ENCODE measurements at places on chromosomes 4 and X.

DNA sequence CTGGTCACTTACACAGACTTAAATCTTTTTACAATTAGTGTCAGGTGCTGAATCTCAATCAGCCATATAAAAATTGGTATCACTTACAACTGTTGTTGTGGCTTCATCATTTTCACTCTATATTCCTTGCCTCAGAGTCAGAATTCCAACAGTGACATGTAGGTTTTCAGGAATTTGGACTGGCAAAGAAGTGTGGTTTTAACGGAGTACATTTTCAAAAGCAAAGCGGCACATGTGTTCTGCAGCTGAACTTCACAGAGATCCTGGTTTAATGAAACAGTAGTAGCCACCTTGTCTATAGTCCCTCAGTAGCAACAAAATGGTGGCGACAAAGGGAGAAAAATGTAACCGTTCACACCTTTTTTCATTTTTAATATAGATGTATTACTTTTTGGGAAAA, 486.6 kb downstream of the FAT4 start:
- DNase-seq, result no peak
- no peaks in the 10 kb centered on the region for H3K36me3 ChIP-seq
- H3K27me3 ChIP-seq, result no peaks in the 10 kb centered on the region
- no peak overlapping the region for H3K4me3 ChIP-seq

- no peaks in the 10 kb centered on the region for H3K36me3 ChIP-seq
- DNase-seq, result no peak
- H3K27ac ChIP-seq, result no peak overlapping the region
- H3K4me3 ChIP-seq, result no peak overlapping the region
Observed at GRCh38 chr4:167023364-167023925, 210.8 kb downstream of the SPOCK3 start.

DNA sequence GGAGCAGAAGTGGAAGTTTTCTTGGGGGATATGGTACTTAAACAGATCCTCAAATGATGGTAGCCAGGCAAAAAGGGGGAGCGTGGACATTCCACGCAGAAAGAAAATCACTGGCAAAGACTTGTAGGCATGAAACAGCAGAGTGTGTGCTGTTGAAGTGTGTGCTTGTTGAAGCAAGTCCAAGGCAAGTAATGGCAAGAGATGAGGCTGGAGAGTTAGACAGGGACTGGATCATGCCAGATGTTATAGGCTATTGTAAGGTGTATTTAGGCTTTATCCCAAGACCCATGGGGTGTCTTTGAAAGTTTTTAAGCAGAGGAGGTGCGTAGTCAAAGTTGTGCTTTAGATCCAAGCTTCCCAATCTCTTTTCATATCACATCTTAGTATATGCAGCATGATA, 124.5 kb downstream of the MBNL3 start:
- H3K4me1 ChIP-seq, result no peaks in the 10 kb centered on the region
- no peaks in the 10 kb centered on the region for H3K36me3 ChIP-seq
- H3K27ac ChIP-seq, result no peak overlapping the region
- peaks cover 1% of the 10 kb centered on the region for H3K27me3 ChIP-seq
- no peak for DNase-seq

DNA sequence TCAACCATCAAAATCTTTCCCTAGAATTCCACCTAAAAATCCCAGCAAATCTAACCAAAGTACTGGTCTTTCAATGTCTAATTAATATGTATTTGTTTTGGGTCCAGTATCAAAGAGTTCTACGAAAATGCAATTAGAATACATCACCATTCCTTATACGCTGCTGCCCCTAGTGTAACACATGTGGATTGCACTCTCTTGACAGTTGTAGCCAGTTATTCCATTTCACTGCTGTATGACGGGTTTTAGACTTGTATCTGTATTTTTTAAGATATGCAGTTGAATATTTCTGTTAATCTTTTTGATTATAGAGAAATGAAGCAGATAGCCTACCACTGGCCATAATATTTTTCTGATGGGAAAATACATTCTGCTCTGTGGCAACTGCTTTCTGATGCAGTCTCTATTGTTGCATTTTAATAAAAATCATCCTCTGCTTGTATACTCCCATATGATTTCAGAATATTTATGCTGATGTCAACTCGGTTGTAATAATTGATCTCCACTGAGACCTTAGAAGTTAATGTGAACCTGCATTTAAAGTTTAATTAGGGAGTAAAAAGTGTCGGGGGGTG, 17.1 kb upstream of the PAGE2B start:
- no peaks in the 10 kb centered on the region for H3K36me3 ChIP-seq
- H3K27me3 ChIP-seq, result peaks cover 20% of the 10 kb centered on the region
- H3K27ac ChIP-seq, result no peak overlapping the region
- peaks cover 8% of the 10 kb centered on the region for H3K4me1 ChIP-seq

GRCh38 chrX:43573441-43574015, 82.6 kb upstream of the MAOA start:
- H3K4me3 ChIP-seq, result no peak overlapping the region
- H3K27me3 ChIP-seq, result peaks cover 15% of the 10 kb centered on the region
- H3K36me3 ChIP-seq, result no peaks in the 10 kb centered on the region

DNA sequence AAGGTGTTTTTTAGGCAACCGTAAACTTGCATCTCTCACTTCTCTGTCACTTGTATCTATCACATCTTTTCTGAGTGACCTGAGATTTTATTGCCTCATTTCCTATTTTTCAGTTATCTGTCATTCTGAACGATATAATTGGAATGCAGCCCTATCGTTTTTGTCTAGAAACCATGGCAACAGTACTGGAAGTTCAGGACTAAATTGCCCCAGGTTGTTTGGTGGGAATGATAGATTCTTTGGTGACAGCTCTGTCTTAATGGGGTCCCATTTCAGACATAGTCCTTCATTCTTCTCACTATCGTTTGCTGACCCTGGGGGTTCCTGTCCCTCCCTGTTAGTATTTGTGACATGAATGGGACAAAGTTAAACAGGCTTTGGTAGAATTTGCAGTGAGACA, 267.7 kb upstream of the GALNT7 start:
- H3K27ac ChIP-seq, result no peak overlapping the region
- no peaks in the 10 kb centered on the region for H3K4me1 ChIP-seq
- no peaks in the 10 kb centered on the region for H3K27me3 ChIP-seq
- DNase-seq, result no peak
- H3K4me3 ChIP-seq, result no peak overlapping the region
- H3K36me3 ChIP-seq, result peaks cover 3% of the 10 kb centered on the region

- no peak for DNase-seq
- peaks cover 17% of the 10 kb centered on the region for H3K27me3 ChIP-seq
- H3K27ac ChIP-seq, result peak overlapping the region; percentile 98
- H3K36me3 ChIP-seq, result peaks cover 8% of the 10 kb centered on the region
- peak overlapping the region; percentile 83 for H3K4me3 ChIP-seq
Observed at GRCh38 chrX:15750611-15751154, 12.6 kb downstream of the CA5B start.

DNA sequence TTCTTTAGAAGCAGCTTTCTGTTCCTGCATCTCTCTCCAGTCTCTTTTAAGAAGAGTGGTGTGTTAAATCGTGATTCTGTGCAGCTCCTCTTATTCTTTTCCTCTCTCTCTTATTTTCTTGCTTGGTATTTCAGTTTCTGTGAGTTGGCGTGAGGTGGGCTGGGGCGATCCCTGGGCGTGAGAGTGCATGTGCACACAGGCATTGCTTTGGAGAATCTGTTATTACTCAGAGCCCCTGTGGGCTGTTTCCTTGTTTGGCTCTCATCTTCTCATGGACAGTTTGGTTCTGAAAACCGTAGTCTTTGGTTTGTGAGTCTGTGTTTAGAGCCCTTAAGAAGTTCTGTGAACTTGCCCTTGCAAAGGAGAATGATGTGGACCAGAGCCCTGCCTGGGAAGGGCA, 97.2 kb upstream of the CLNK start:
- DNase-seq, result no peak
- H3K36me3 ChIP-seq, result no peaks in the 10 kb centered on the region
- no peaks in the 10 kb centered on the region for H3K4me1 ChIP-seq
- no peaks in the 10 kb centered on the region for H3K27me3 ChIP-seq
- H3K27ac ChIP-seq, result no peak overlapping the region

GRCh38 chr4:966266-967112, 6.9 kb downstream of the DGKQ start:
- no peak for DNase-seq
- H3K27ac ChIP-seq, result no peak overlapping the region
- no peaks in the 10 kb centered on the region for H3K36me3 ChIP-seq
- peaks cover 24% of the 10 kb centered on the region for H3K4me1 ChIP-seq

GRCh38 chrX:153924149-153924861, 1.8 kb downstream of the ARHGAP4 start:
- H3K27me3 ChIP-seq, result peaks cover 19% of the 10 kb centered on the region

- no peak overlapping the region for H3K27ac ChIP-seq
- H3K4me1 ChIP-seq, result no peaks in the 10 kb centered on the region
- no peaks in the 10 kb centered on the region for H3K36me3 ChIP-seq
- no peak for DNase-seq
- H3K27me3 ChIP-seq, result peaks cover 2% of the 10 kb centered on the region
Observed at GRCh38 chr4:108272046-108272445, 103.3 kb upstream of the LEF1 start.

DNA sequence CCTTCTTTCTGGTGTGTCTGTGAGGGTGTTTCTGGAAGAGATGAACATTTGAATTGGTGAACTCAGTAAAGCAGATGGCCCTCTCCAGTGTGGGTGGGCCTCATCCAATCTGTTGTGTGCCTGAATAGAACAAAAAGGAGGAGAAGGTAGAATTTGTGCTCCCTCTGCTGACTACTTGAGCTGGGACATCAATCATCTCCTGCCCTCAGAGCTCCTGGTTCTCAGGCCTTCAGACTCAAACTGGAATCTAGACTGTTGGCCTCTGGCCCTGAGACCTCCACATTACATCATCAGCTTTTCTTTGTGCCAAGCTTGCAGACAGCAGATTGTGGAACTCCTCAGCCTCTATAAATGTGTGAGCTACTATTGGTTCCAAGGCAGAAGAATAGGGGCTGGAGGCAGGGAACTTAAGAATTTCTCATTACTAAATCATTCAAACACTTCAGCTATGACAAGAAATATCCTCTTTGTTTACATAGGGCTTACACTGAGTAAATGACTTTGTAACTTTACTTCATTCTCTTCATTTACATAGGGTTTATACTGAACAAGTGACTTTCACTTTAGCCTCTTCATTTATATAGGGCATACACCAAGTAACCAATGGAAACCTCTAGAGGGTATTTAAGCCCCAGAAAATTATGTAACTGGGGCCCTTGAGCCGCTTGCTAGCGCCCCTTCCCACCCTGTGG, 86.9 kb upstream of the NWD2 start:
- H3K27ac ChIP-seq, result no peak overlapping the region
- H3K36me3 ChIP-seq, result peaks cover 3% of the 10 kb centered on the region
- no peaks in the 10 kb centered on the region for H3K4me1 ChIP-seq

DNA sequence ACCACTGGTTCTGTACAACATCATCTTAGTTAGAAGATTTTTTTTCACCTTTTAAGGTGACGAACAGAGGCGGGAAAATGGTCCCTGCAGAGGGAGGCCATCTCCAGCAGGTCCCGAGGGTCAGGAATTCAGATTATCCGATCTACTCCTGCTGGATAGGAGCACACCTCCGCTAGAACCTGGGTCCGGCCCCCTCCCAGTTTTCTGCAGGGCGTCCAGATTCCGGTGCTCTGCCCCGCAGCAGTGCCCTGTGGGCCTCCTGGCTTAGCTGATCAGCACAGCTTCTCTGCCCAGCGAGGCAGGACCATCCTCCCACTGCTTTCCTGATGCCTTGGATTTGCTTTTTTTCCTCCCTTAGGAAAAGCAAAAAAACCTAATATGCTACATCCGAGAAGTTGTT, 2.3 kb downstream of the TBL1X start:
- peaks cover 46% of the 10 kb centered on the region for H3K4me1 ChIP-seq
- H3K36me3 ChIP-seq, result no peaks in the 10 kb centered on the region
- peaks cover 38% of the 10 kb centered on the region for H3K27me3 ChIP-seq
- H3K27ac ChIP-seq, result no peak overlapping the region

- peaks cover 7% of the 10 kb centered on the region for H3K27me3 ChIP-seq
- no peaks in the 10 kb centered on the region for H3K36me3 ChIP-seq
- H3K4me3 ChIP-seq, result peak overlapping the region; percentile 87
- no peak for DNase-seq
- no peak overlapping the region for H3K27ac ChIP-seq
- peaks cover 19% of the 10 kb centered on the region for H3K4me1 ChIP-seq
Observed at GRCh38 chrX:45850197-45850774, 649.6 kb upstream of the DIPK2B start.

DNA sequence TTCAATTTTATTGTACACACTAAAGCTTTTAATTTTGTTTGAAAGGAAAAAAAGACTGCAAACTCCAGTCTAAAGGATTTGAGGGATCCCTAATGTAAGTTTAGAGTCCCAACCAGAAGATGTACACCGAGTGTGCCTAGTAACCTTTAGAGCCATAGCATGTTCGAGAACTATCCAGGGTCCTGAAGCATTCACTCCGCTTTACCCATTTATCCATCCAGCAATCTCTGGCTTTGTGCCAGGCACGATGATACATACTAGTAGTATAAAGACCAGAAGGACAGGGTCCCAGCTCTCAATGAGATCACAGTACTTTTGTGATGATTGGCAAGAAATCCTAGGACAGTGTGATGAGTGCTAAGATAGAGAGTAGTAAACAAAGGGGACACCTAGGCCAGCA, 168.7 kb downstream of the STK32B start:
- no peaks in the 10 kb centered on the region for H3K4me1 ChIP-seq
- no peaks in the 10 kb centered on the region for H3K36me3 ChIP-seq
- no peak for DNase-seq
- no peak overlapping the region for H3K27ac ChIP-seq

DNA sequence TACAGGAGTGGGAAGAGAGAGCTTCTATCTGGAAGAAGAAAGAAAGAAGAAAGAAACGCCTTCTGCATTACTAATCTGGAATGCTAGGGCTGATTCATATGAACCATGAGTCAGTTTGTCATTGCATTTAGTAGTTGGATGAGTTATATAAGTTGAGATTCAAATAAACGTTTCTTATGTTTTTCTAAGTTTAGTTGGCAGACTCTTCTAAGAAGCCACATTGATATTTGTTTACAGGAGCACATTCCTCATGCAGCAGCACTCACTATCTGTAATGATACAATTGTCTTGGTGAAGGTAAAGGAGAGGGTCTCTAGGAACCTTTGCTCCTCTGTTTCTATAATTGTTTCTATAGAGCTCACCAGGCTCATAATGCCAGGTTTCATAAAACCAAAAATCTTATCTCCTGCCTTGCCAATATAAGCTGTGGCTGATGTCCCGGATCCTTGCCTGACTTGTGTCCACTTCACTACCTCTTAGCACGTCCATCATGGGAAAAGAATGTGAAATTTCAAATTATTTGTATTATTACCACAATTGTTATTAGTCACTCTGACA, 39.5 kb downstream of the HOPX start:
- no peaks in the 10 kb centered on the region for H3K27me3 ChIP-seq
- H3K27ac ChIP-seq, result peak overlapping the region; percentile 29
- peaks cover 31% of the 10 kb centered on the region for H3K4me1 ChIP-seq
- H3K4me3 ChIP-seq, result no peak overlapping the region
- peaks cover 8% of the 10 kb centered on the region for H3K36me3 ChIP-seq

- DNase-seq, result no peak
- H3K27me3 ChIP-seq, result peaks cover 2% of the 10 kb centered on the region
- H3K4me3 ChIP-seq, result no peak overlapping the region
- H3K27ac ChIP-seq, result no peak overlapping the region
- H3K4me1 ChIP-seq, result no peaks in the 10 kb centered on the region
Observed at GRCh38 chr4:63049726-63050125, 1359.5 kb downstream of the TECRL start.

- H3K27me3 ChIP-seq, result peaks cover 40% of the 10 kb centered on the region
- no peak overlapping the region for H3K27ac ChIP-seq
- H3K4me1 ChIP-seq, result peaks cover 28% of the 10 kb centered on the region
Observed at GRCh38 chr4:153789741-153790499, 1.0 kb upstream of the SFRP2 start.
